Colonic mucosa (tissue), 4 donors: ENCODE measurements at places on chromosomes 2 and 18. TPM values are rescaled to one million over a fixed set of nuclear protein-coding genes. Genes with fewer than 3 reads are reported as not detected.

ERICH2 gene
- total RNA-seq, result not detected

DBI gene
- total RNA-seq, result 275 TPM

CXCR1 gene
- 0.13 TPM for total RNA-seq

ARL5A gene
- total RNA-seq, result 32.0 TPM

FAM110C gene
- total RNA-seq, result 20.1 TPM

GAREM1 gene
- total RNA-seq, result 15.3 TPM

LRRTM1 gene
- 0.66 TPM for total RNA-seq

RFX8 gene
- not detected for total RNA-seq

ADAM17 gene
- total RNA-seq, result 20.0 TPM

EML6 gene
- 2.1 TPM for total RNA-seq

MLPH gene
- total RNA-seq, result 111 TPM

GMCL1 gene
- 20.4 TPM for total RNA-seq

SLC35F6 gene
- 24.8 TPM for total RNA-seq

RETSAT gene
- 145 TPM for total RNA-seq

SFTPB gene
- 0.29 TPM for total RNA-seq

DES gene
- total RNA-seq, result 24.0 TPM

NUP35 gene
- 19.1 TPM for total RNA-seq

SNORC gene
- total RNA-seq, result 39.6 TPM

PLCL1 gene
- 0.30 TPM for total RNA-seq

NT5C1B gene
- total RNA-seq, result not detected

SLC16A14 gene
- 7.9 TPM for total RNA-seq

USP37 gene
- total RNA-seq, result 13.4 TPM

ZNF397 gene
- 25.2 TPM for total RNA-seq

FHL2 gene
- total RNA-seq, result 103 TPM

CCL20 gene
- 11.5 TPM for total RNA-seq

CDK15 gene
- total RNA-seq, result 0.47 TPM

IRS1 gene
- 17.4 TPM for total RNA-seq

UGT1A6 gene
- total RNA-seq, result 5.5 TPM

FZD7 gene
- total RNA-seq, result 13.9 TPM

IL1R2 gene
- 152 TPM for total RNA-seq

ASB18 gene
- total RNA-seq, result not detected

CYS1 gene
- 0.52 TPM for total RNA-seq

PKDCC gene
- 61.3 TPM for total RNA-seq
